ENCODE measurements at places on chromosomes 5 and 9.

- DNase-seq = no peak
Observed at GRCh38 chr9:6689893-6690674, 44.6 kb upstream of the GLDC start.

- DNase-seq = no peak
Observed at GRCh38 chr5:76615759-76616158, 7.4 kb downstream of the F2RL2 start.

GRCh38 chr5:166346726-166347374 lies 1944.6 kb upstream of the WWC1 start:
- DNase-seq = no peak

DNA sequence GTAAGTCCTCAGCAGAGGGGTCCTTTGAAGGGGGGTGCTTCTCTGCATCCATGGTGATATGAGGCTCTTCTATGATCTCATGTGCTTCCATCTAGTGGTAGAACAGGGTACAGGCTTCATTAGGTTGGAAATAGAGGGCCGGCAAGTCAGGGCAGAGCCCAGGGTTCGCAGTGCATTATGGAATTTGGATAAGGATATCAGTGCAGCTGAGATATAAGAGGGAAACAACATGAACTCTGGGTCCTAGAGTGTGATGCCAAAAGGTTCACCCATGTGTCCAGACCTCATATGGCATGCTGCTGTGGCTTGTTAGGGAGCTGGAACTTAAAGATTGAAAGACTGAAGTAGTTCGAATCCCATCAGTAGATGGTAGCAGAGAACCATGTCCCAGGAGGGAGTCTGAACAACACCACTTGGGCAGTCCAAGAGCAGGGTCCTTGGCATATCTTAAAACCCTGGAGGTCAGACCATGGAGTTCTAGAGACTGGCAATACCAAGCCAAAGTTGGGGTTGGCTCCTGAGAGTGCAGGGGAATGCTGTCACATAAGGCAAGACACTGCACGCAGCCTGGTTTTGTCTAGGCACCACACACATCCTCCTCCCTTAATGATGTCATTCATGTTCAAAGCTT lies 2.3 kb downstream of the FAM221B start:
- no peak for DNase-seq

DNA sequence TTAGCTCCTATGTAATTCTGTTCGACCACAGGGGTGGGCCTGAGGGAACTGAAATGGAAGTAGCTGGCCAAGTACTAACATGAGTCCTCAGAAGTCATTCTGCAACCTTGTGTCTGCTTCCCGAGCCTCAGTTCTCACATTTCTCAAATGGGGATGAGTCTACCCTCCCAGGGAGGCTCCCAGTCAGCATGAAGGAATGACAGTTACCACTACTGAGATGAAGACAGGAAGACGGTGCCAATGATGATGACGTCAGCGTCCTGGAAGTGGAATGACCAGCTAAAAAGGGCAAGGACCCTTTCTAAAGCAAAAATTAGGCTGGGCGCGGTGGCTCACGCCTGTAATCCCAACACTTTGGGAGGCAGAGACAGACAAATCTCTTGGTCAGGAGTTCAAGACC lies 6.8 kb downstream of the PIP5KL1 start:
- DNase-seq = no peak

GRCh38 chr9:107215381-107215780 lies 67.7 kb upstream of the RAD23B start:
- DNase-seq = no peak

DNA sequence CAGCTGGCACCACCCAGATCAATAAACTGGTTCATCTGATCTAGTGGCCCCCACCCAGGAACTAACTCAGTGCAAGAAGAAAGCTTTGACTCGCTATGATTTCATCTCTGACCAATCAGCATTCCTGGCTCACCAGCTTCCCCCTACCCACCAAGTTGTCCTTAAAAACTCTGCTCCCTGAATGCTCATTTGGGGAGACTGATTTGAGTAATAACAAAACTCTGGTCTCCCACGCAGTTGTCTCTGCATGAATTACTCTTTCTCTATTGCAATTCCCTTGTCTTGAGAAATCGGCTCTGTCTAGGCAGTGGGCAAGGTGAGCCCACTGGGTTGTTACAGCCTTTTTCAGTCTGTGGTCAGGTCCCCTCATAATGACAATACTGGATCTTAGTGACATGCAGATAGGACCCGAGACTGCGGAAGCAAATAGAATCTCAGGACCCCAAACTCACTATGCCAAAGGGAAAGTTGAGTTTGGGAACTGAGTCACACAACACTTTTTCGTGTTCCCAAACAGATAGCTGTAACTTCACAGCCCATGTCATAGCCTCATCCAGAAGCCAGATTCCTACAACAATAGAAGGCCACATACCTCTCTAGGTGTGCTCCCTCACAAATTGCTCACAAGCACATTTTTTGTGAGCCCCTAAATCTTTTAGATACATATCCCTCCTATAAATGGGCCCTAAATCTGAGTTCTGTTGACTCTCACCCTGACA lies 175.2 kb upstream of the RAI14 start:
- DNase-seq = no peak

- no peak for DNase-seq
Observed at GRCh38 chr5:134530301-134531077, 5.0 kb downstream of the JADE2 start.

- no peak for DNase-seq
Observed at GRCh38 chr5:72291601-72292000, 28.4 kb downstream of the MRPS27 start.

All from stimulated activated CD4-positive, alpha-beta T cell treated with anti-CD3 and anti-CD28 coated beads, Interleukin-1b, Interleukin-23, amount 100 ng/mL, for 1 hour (primary cell).